ENCODE measurements at places on chromosomes 3 and 15.

DNA sequence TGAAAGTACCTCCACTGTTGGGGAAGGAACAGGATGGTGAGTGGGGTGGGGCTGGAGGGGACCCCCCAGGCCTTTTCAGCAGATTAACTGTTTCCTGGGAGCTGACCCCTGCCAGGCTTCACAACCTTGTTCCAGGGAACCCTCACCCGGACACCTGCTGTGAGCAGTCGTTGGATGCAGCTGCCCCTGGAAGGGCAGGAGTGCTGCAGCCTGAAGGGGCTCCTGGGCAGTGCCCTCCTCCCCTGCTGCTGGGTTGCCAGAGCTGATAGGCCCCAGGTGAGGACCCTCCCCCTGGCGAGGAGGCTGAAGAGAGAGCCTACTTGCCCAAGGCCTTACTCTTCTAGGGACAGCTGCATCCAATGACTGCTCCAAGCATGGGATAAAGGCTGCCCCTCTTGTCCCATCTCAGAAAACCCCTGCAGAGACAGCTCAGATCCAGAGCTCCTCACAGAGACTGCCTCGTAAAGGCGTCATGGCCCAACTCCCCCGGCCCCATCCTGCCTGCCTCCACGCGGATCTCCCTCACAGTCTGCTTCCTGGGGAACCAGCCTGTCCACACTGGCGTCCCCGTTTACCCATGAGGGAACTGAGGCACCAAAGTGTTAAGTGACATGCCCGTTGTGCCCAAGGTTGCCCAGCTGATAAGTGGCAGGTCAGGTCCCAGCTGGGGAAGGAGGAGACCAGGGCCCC, 193.4 kb upstream of the LINGO1 start:
- DNase-seq = no peak
- H3K27me3 ChIP-seq = no peaks in the 10 kb centered on the region
- no peak overlapping the region for H3K4me3 ChIP-seq
- no peak overlapping the region for H3K27ac ChIP-seq

DNA sequence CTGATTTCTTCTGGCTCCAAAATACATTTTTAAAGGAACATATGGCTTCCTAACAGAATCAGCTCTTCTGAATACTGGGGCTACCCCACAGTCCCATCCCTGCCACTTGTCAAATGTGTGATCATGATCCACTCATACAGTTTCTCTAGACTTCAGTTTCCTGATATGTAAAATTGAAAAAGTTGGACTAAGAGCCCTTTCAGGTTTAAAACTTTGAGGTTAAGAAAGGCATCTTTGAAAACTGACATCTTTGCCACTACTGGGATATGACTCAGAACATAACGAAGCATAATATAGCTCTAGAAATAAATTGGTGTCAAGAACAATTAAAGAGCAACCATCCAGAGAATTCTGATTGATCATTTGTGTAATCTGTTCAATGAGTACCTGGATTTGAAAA, 248.3 kb downstream of the IL5RA start:
- no peak overlapping the region for H3K27ac ChIP-seq
- no peak overlapping the region for H3K4me3 ChIP-seq
- DNase-seq = no peak
- no peaks in the 10 kb centered on the region for H3K4me1 ChIP-seq
- no peaks in the 10 kb centered on the region for H3K36me3 ChIP-seq
- no peaks in the 10 kb centered on the region for H3K27me3 ChIP-seq

DNA sequence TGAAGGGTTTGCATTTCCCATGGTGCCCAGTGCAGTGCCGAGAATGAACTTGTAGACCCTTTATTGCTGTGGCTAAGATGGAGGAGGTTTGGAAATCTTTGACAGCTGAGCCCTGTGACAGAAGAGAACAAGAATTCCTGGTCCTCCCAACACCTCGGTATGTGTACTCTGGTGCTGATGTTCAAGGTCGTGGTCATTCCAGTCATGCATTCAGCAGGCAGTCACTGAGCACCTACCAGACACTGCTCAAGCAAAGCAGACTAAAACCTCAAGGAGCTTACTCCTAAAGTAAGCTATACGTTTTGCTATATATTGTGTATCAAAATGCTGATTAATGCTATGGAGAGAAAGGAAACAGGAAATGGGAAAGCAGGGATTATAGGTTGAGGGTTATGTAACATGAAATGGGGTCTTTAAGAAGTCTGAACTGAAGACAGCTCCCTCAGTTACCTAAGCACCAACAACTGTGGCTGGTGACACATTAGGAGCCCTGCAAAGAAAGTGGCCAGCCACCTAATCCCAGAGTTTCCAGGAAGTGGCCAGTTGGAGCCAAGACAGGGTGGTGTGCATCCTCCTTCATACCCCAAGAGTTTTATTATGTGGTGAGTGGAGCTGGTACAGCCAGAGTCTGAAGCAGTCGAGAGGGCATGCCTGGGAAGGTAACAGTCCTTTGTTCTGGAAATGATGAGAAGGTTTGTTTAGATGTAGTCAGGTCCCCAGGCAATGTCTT, 65.0 kb downstream of the CCNL1 start:
- no peak overlapping the region for H3K4me3 ChIP-seq
- H3K27me3 ChIP-seq = no peaks in the 10 kb centered on the region
- DNase-seq = no peak

- no peak overlapping the region for H3K4me3 ChIP-seq
- no peaks in the 10 kb centered on the region for H3K27me3 ChIP-seq
- no peaks in the 10 kb centered on the region for H3K4me1 ChIP-seq
- no peaks in the 10 kb centered on the region for H3K36me3 ChIP-seq
These were observed 131.2 kb upstream of the TGFBR2 start for GRCh38 chr3:30475038-30475808.

- H3K27ac ChIP-seq = no peak overlapping the region
- H3K4me1 ChIP-seq = no peaks in the 10 kb centered on the region
- no peaks in the 10 kb centered on the region for H3K27me3 ChIP-seq
- no peak overlapping the region for H3K4me3 ChIP-seq
- no peak for DNase-seq
- H3K36me3 ChIP-seq = no peaks in the 10 kb centered on the region
These were observed 15.0 kb upstream of the TRANK1 start for GRCh38 chr3:36959821-36960220.

DNA sequence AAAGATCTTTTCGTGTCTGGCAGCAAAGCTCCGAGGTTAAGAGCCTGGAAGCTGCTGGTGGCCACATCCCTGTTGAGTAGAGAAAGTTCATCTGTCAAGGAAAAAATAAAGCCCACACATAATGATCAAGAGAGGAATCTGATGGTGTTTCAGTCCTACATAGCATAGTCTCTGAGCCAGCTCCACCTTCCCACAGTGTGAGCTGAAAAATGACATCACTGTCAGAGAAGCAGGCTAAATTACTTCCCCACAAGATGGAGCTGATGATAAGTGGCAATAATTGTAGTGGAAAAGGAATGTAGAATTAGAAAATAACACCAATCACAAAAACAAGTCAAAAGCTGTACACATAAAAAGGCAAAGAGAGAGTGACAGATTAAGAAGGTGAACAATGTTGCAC, 84.5 kb downstream of the AQP9 start:
- H3K27me3 ChIP-seq = no peaks in the 10 kb centered on the region
- no peaks in the 10 kb centered on the region for H3K36me3 ChIP-seq
- H3K4me1 ChIP-seq = no peaks in the 10 kb centered on the region
- H3K4me3 ChIP-seq = no peak overlapping the region
- no peak overlapping the region for H3K27ac ChIP-seq

- no peaks in the 10 kb centered on the region for H3K27me3 ChIP-seq
- H3K4me3 ChIP-seq = no peak overlapping the region
- no peaks in the 10 kb centered on the region for H3K36me3 ChIP-seq
- peaks cover 4% of the 10 kb centered on the region for H3K4me1 ChIP-seq
- no peak for DNase-seq
These were observed 453 bp upstream of the LTF start for GRCh38 chr3:46465196-46465520.

DNA sequence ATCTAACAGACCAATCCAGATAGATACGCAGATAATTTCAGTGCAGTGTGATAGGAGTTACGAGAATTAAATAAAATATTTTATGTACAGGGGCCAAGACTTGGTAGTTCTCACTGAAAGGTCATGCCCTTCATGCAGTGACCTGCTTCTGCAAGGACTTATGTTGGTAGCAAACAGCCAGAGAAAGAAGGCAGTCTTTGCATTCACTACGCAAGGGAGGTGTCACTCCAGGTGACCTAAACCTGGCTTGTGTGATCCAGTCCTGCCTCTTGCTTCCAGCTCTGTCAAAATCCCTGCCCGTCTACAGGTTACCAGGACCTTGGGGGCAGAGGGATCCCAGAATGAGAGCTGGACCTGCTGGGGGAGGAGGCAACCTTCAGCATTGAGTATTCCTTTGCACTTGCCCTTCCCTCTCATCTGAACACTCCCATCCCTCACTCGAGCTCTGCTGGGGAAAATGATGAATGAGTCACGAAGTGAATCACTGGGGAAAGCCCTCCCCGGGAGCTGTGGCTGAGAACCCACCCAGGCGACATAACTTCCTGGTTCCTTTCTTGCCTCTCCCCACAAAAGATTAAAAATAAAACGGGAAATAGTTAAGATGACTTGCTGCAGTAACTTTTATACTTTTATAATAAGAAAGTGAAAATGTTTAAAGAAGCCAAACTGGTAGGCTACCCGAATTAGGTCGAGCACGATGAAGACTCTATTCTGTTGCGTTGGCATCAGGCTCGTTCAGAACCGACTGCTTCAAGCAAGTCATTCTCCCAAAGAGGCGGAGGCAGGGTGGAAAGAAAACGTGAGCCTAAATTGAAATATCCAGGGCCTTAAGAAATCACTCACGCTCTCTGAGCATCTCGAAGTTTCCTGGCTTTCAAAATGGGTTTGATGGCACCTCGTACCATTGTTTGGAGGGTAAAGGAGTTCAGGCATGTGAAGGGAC, 216.1 kb downstream of the SLCO3A1 start:
- no peaks in the 10 kb centered on the region for H3K27me3 ChIP-seq
- no peak for DNase-seq
- H3K4me1 ChIP-seq = no peaks in the 10 kb centered on the region
- no peak overlapping the region for H3K4me3 ChIP-seq
- H3K36me3 ChIP-seq = no peaks in the 10 kb centered on the region

DNA sequence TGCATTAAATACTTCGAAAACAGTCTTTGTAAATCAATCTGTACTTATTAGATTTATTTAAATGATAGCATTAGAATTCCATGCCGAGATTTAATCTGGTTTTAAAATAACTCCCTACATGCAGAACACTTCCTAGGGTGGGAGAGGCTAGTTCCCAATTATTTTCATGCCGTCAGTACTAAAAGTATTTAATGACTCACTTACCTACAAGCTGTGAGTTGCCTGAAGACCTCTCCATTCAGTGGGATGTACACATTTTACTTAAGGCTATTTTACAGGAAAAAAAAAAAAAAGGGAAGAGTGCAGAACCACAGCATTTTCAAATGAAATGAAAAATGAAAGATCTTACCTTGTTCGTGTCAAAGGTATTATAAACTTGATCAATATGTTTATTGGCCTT, 469 bp downstream of the GUCA1C start:
- H3K27me3 ChIP-seq = no peaks in the 10 kb centered on the region
- no peaks in the 10 kb centered on the region for H3K36me3 ChIP-seq
- DNase-seq = no peak
- no peak overlapping the region for H3K27ac ChIP-seq
- no peak overlapping the region for H3K4me3 ChIP-seq
